Effector CD4-positive, alpha-beta T cell (primary cell): ENCODE measurements at places on chromosomes 4 and X.

GRCh38 chr4:137474711-137475301 is 57.5 kb downstream of the PCDH18 start:
- DNase-seq = no peak

DNA sequence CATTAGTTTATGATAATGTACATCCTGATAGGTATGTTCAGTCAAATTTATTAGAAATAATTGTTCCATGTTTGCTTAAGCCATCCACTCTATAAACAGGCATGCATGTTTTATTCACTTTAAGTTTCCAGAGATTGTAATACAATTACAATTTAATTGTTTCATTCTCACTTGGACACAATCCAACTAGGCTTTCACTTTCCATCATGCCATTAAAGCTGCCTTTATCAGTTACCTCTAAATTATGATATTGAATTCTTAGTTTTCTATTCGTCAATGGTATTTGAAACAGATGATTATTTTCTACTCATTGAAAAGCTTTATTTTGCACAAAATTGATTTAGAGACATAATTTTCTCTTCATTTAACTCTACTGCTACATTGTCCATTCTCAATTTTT is 1196.3 kb downstream of the RAPGEF2 start:
- DNase-seq = no peak

DNA sequence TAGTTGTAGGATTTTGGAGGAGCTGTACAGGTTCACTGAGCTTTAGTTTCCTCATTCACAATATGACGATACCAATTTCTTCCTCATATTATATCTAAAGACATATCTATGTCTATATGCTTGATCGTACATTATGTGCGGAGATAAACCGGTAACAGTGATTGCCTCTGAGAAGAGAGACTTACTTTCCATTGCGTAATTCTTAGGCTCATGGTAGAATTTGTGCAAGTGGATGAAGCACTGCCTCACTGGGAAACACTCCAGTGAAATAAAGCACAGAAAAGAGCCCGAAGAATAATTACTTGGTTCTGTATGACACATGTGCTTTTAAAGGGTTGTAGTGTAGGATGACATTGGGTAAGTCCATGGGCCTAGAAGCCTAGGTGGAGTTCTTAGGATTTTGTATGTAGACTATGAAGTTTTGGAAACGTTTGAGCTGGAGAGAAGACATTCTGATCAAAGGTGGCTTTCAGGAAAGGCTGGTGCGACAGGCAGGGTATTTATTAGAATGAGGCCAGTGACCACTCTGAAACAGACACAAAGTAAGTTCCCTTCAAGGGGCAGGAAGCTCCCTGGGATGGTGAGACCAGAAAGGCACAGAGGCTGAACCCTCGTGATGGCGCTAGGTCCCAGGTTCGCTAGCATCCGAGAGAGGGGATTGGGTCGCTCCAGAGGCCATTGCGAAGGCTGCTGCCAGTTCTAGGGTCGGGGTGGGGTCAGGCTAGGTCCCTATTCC is 649 bp upstream of the VBP1 start:
- no peak for DNase-seq

GRCh38 chr4:146550161-146550560 is 28.4 kb upstream of the SLC10A7 start:
- DNase-seq = no peak

DNA sequence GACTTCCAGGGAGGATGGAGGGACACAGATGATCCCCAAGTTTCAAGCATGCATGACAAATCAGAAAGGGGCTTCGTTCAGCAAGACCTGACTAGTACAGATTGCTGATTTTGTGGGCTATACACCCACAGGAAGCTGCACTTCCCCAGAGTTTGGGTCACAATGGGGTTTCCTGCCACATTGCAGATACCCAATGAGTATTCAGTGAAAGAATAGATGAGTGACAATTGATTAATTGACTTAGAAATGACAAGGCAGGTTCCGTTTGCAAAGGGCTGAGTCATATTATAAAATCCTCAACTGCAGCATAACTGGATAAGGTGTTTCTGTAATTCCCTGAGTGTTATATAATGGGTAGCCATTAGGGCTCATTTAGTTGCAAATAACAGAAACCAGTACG is 146.6 kb upstream of the TBL1X start:
- no peak for DNase-seq

- DNase-seq = no peak
These were observed 45.9 kb upstream of the RHOH start for GRCh38 chr4:40150932-40151331.

GRCh38 chr4:165096776-165097175 is 15.9 kb downstream of the TMEM192 start:
- DNase-seq = no peak

GRCh38 chr4:138833974-138834373 is 181.6 kb upstream of the NOCT start:
- no peak for DNase-seq
